ENCODE measurements at places on chromosomes 11 and 22.

- no peak for DNase-seq
Observed at GRCh38 chr22:37276776-37277175, 5.5 kb upstream of the CYTH4 start.

DNA sequence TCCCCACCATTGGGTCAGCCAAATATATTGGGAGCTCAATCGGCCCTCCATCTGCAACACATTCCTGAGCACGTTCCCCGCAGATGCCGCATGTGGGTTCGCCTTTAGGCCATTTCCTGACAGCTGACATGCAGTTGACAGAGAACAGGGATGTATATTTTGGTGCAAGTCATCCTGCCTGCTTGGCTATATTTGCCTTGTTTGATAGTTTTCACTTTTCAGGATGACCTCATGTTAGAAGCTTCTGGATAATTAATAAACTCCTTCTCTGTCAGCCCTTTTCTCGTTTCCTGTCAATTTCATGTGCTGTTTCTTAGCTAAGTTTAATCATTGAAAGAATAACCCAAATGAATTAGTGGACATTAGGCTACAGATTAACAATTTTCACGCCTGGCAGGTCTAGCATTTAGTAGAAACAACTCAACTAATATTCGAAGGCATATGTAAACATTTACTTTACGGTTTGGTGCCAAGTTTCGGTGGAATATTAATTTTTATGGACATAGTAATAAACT, 105.8 kb upstream of the SLC5A12 start:
- DNase-seq, result no peak

DNA sequence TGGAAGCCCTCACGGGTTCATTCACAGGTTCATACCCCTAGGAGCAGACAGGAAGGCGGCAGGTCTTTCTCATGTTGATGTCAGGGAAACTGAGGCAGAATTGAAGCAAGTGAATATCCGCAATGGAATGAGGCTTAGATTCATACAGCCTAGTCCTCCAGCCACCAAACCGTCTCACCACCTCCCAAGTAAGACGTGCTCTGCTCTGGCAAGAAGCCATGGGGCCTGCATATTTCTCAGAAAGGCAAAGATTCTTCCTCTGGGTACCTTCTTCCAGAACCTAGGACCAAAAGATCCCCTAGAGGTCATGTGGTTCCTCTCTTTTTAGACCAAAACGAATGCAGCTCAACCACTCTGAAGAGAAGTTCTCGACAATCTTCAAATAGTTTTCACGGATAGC, 1.7 kb downstream of the AP1B1 start:
- DNase-seq, result no peak

GRCh38 chr11:110837603-110838002, 125.4 kb upstream of the ARHGAP20 start:
- DNase-seq, result peak; percentile 20

GRCh38 chr22:42764895-42765363, 44.3 kb upstream of the A4GALT start:
- DNase-seq, result no peak

- DNase-seq, result no peak
Observed at GRCh38 chr22:47963660-47964059, 1201.2 kb downstream of the TBC1D22A start.

DNA sequence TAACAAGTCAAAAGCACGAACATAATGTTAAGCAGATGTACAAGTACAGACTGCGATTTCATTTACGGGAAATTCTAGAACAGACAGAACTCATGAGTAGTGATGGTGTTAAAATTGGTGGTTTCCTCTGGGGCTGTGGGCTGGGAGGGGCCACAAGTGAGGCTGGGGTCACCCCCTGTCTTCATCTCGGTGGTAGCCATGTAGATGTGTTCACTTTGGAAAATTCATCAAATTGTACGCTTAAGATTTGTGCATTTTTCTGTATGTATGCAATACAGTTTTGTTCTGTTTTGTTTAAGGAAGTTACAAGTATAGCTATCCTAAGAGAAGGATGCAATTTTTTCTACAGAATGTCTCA, 504 bp upstream of the ASCC2 start:
- no peak for DNase-seq

- no peak for DNase-seq
Observed at GRCh38 chr11:124482362-124483147, 37.1 kb upstream of the OR8B8 start.

DNA sequence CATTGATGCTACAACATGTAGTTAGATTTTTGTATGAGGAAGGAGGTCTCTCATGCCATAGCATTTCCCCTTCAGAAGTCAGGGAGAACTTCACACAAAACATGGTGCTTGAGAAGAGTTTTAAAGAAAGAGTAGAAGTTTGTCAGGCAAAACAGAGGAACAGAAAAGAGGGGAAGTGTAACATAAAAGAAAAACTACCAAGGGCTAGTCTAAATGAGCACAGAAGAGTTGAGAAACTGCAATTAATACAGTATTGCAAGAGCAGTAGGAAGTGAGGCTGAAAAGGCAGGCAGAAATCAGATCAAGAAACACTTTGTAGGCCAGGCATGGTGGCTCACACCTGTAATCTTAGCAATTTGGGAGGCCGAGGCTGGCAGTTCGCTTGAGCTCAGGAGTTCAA, 61.0 kb downstream of the FAM168A start:
- no peak for DNase-seq

- DNase-seq, result no peak
Observed at GRCh38 chr11:132106096-132106982, 735.9 kb downstream of the NTM start.

DNA sequence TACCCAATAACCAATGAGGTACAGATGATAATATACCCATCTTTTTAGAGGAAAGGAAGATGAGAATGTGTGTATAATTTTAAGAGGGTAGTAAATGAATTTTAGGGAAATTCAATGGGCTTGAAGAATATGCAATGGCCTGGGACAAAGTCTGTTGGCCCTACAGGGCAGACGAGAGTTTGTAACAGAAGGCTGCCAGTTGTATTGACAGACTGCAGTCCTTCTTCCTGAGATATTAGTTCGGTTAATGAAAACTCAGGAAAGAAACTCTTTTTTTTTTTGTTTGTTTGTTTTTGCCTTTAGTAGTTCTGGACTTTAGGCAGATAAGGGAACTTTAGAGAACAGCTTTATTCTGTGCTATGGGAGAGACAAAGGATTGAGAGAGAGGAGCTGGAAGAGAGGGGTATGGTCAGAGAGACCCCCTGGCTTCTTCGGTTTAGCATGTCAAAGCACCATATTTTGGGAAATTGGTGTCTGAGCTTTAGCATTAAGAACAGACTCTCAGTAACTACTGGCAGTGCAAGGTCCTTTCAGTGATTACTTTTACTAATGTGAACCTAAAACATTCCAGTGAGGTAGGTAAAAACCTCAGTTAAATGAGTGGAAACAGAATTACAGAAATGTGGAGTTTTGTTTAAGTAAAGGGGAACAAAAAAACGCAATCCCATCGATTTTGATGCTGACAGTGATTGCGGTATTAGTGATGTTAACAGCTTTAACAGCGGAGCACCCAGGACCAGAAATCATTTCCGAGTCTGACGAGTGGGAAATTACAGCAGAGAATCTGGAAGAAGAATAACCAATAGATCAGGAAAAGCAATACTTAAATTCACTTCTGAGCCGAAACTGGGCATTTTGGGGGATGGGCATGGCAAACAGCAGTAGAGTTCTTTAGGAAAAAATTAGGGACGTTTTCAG, 644 bp upstream of the NAALAD2 start:
- no peak for DNase-seq

- no peak for DNase-seq
Observed at GRCh38 chr11:83033972-83034672, 37.6 kb downstream of the RAB30 start.

GRCh38 chr11:93700830-93701229, 39.3 kb downstream of the CEP295 start:
- no peak for DNase-seq

DNA sequence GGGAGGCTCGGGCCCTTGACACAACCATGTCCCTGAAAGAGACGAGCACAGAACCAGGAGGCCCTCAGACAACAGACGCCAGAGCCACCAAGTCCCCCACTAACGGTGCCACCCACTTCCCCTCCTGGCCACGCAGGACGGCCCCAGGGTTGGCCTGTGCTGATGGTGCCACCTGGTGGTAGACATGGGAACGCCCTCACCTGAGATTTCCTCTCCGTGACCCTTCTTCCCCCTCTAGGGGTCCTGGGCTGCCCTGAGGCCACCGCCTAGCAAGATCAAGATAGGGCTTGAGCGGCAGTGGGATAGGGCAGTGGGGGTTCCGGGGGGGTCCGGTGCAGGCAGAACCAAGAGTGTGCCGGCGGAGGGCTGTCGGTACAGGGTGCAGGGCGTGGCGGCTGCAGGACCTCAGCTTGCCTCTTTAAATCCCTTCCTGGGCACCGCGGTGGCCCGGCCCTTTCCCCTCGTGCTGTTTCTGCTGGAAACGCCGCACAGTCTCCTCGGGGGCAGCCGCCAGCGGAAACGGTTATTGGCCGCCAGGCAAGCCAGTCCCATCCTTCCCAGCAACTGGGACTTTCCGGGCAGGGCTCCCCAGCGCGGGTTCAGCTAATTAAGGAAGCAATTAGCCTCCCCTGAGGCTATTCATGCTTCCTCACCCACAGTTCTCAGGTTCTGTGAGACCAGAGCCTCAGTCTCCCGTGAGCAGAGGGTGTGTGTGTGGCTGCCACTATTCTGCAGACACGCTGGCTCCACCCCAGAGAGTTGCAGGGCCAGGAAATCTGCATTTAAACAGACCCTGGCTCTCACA, 5.5 kb upstream of the NFAM1 start:
- peak; percentile 68 for DNase-seq

- no peak for DNase-seq
Observed at GRCh38 chr11:122724520-122724919, 69.0 kb downstream of the UBASH3B start.

GRCh38 chr11:32253706-32254105, 162.8 kb downstream of the RCN1 start:
- no peak for DNase-seq

DNA sequence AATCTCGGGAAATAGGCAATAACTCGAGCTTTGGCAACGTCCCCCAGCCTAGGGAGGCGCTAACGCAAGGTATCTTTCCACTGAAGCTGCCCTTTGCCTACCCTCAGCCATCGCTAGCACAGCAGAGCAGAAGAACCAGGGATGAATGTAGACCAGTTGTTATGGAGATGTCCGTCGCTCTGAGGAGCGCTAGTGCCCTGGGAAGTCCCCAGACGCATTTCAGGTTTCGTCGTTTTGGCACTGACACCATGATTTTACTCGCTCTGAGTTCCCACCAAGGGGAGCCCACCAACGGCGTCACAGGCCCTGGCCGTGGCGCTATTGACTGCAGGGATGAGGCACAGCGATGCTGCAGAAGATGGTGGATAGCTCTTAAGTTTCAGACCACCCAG, 22.7 kb upstream of the BDNF start:
- DNase-seq, result no peak

DNA sequence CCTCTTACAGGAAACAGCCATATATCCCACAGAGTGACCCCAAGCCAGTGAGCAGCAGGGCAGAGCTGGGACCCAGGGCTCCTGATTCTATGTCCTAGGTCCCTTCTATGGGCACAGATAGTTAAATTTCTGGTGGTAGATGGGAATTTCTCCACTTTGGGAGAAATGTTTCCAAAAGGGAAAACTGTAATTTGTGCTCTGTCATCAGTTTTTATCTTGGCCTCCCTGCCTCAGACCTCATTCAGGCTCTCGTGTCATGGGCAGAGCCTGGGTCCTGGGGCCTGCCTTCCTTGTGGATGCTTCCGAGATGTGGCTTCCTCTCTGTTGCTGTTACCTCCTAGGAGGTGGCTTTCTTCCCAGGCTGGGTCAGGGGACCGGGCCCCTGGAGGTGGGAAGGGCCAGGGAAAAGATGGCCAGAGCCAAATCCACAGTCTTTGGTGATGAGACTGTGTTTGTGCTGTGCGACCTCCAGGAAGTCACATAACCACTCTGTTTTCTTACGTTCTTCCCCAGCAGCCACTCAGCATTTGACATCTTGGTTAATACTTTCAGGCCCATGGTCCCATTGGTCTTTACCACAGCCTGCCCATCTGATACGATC, 8.6 kb downstream of the LRRC32 start:
- DNase-seq, result no peak

DNA sequence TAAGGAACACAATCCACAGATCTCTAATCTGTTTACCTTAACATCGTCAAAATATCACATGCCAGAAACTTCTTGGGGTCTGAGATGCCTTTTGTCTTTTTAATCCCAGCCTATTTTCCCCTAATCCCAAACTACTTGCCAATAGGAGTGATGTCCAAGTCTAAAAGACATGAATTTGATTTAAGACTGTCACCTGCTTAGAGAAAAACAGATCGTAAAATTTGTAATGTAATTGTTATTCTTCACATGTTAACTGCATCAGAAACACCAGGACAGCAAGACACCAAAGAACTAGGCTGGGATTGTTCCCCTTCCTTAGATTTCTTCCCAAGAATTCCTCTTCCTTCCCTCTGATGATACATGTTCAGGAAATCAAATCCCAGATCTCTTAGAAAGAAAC, 198.1 kb upstream of the ARHGAP20 start:
- no peak for DNase-seq

DNA sequence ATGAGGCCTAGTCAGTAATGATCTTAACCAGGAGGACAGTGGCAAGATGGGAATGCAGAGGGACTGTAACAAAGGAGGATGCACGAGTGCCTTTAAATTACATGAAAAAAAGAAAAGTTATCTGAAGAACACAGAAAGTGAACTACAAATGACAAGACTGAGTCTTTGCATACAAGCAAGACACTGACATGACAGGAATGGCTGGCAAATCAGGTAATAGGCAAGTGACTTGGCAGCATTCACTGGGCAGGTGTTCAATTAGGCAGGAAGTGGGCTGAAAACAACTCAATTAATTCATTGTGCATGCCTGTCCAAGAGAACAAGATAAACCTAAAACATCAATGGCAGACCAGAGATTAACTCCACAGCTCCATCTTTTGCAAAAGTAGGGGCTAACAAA, 24.0 kb downstream of the SMCO4 start:
- DNase-seq, result no peak

DNA sequence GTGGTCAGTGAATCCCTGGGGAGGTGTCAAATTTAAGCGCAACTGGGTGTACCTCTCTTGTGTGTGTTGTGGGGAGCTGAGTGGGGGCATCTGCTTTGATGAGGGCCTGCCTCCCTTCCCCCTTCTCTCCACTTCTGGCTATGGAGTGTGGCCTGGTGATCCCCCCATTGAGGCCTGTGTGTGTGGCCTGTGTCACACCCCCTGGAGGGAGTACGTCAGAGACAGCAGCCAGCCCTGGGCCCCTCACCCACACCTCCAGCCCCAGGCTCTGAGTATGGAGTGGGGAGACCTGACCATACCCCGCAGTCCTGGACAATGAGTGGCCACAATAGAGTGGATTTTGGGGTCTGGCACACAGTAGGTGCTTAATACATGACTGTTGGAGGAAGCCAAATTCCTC, 51.4 kb upstream of the EIF3D start:
- no peak for DNase-seq

DNA sequence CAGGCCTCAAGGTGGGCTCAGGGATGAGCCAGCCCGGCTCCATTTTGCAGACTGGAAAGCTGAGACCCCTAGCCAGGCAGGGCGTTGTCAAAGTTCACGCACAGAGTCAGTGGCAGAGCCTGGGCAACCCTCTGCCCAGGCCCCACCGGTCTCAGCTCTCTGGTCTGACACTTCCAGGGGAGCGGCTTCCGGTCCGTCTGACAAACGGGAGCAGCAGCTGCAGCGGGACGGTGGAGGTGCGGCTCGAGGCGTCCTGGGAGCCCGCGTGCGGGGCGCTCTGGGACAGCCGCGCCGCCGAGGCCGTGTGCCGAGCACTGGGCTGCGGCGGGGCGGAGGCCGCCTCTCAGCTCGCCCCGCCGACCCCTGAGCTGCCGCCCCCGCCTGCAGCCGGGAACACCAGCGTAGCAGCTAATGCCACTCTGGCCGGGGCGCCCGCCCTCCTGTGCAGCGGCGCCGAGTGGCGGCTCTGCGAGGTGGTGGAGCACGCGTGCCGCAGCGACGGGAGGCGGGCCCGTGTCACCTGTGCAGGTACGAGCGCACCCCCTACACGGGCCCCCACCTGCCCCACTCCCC, 36.0 kb downstream of the CD6 start:
- no peak for DNase-seq
